ENCODE measurements at places on chromosomes 12 and 14. TPM values are rescaled to one million over a fixed set of nuclear protein-coding genes. Genes with fewer than 3 reads are reported as not detected.

Gene MMP19
- total RNA-seq, result not detected

Gene PLBD1
- total RNA-seq, result 0.95 TPM

Gene MYL2
- not detected for total RNA-seq

Gene TAS2R9
- total RNA-seq, result not detected

Gene DPF3
- total RNA-seq, result 0.31 TPM

GRCh38 chr14:104878582-104878981 is 13.5 kb downstream of the CEP170B start:
- H3K4me1 ChIP-seq, result no peaks in the 10 kb centered on the region
- no peaks in the 10 kb centered on the region for H3K27me3 ChIP-seq
- no peak for DNase-seq

GRCh38 chr12:2333491-2334195 is 280.9 kb downstream of the CACNA1C start:
- no peak overlapping the region for H3K4me3 ChIP-seq
- no peaks in the 10 kb centered on the region for H3K27me3 ChIP-seq
- H3K4me1 ChIP-seq, result no peaks in the 10 kb centered on the region
